ENCODE measurements at places on chromosomes 13 and 19.

DNA sequence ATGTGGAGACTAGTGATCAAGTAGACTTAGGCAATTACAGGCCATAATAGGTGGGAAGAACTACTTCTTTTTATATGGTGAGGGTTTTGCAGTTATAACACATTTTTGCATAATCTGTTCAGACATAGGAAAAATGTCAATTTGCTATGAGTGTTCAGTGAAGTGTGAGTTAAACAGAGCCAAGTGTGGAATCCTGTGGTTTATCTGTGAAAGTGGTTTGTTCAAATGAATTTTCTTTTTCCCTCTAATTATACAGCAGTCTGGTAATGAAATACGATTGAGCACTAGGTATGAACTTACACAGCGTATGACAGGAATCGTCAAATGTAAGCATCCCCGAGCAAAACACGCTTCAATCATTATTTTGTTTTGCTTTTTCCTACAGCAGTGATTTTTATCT, 178.3 kb downstream of the STK24 start:
- no peak for DNase-seq

DNA sequence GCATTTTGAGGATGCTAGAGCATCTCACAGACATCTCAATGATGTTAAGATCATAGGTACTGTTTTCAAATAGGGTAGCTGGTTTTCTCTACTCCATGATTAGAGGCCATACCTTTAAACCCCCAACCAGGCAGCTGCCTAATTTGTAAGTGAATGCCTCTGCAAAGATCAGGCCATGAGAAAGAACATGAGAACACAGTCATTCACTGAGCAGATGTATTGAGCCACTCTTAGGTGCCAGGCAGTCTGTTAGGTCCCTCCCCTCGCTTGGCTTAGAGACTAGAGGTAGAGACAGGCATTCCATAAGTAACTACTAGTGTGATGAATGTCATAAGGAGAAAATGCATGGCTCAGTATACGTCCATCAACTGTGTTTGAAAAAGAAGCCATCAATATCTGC, 410.0 kb downstream of the FGF9 start:
- DNase-seq, result no peak

- DNase-seq, result no peak
Observed at GRCh38 chr13:113863524-113864272, at the start of gene GAS6. Gene GAS6 (minus strand): TSS chr13:113864076. CDS start chr13:113863920, 156 bp downstream.

DNA sequence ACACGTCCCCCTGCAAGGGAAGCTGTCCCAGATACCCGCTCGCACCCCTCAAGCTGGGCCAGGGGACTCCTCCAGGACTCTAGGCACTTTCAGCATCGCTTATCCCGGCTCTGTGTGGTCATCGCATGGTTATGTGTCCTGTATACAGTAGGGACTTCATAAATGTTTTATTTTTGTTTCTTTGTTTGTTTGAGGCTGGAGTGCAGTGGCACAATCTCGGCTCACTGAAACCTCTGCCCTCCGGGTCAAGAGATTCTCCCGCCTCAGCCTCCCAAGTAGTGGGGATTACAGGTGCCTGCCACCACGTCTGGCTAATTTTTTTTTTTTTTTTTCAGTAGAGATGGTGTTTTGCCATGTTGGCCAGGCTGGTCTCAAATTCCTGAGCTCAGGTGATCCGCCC, 7.5 kb downstream of the ANGPTL8 start:
- DNase-seq, result no peak

DNA sequence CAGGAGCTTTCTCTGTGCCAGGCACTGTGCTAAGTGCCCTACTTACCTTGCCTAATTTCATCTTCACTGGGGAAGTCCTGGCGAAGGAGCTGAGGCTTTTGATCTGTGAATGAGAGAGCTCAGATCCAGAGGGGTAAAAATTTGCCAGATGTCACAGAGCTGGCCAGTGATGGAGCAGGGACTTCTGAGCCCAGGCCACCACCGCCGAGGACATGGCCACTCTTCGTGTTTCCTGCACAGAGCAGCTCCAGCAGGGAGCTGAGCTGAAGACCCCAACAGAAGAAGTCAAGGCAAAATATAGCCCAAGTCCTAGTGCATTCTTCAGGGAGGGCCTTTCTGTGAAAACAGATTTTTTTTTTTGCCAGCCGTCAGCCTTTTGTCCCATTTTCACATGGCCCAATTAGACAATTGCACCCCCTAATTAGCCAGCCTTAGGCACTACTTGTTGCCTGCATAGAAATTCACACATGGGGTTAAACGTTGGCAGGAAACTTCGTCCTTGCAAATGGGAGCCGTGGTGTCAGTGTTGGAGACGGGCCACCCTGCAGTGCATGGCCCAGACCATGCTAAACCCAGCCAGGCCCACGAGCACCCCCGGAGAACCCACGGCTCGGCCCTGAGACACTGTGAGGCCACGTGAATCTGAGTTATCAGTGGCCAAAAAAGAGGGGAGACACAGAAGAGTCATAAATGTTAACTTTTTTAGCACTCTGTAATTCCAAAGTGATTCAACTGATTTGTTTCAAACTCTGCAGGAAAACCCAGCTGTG, 7.8 kb downstream of the ZNF536 start:
- no peak for DNase-seq

GRCh38 chr13:36258831-36259230, 38.8 kb downstream of the CCDC169 start:
- no peak for DNase-seq

DNA sequence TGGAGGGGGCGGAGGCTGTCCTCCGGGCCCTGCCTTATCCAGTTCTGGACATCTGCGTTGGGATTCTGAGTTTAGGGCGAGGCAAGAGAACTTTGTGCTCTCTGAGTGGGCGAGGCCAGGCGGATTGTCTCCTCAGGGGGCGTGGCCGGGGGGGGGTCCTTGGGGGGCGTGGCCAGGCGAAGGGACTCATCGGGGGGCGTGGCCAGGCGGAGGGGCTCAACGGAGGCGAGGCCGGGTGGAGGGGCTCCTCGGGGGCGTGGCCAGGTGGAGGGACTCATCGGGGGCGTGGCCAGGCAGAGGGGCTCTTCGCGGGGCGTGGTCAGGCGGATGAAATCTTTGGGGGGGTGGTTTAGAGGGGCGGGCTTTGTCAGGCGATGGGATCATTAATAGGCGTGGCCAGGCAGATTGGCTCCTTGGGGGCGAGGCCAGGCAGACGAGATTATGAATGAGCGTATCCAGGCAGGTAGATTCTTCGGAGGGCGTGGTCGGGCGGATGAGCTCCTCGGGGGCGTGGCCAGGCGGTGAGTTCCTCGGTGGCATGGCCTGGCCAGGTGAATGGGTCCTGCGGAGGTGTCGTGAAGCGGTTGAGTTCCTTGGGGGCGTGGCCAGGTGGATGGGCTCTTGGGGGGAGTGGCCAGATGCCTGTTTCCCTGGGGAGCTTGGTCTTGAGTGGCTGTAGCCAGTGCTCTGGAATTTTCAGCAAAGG, 10.3 kb upstream of the CACNG7 start:
- DNase-seq, result no peak

- DNase-seq, result no peak
Observed at GRCh38 chr13:75652726-75653125, 16.6 kb downstream of the LMO7 start.

GRCh38 chr13:27924529-27925141, 4.8 kb downstream of the PDX1 start:
- no peak for DNase-seq

GRCh38 chr13:76035711-76036110, 399.6 kb downstream of the LMO7 start:
- no peak for DNase-seq

All from activated CD4-positive, alpha-beta T cell treated with anti-CD3 and anti-CD28 coated beads, Interleukin-10, Interleukin-2, amounts not matched to agents 100 ng/mL and 50 ng/mL, durations not matched to agents 16 hours and 8 hours (primary cell).